ENCODE measurements at places on chromosomes 1 and 21.
A peak's percentile ranks its signal among the peaks of the same experiment; 100 is the strongest.

GRCh38 chr1:223109581-223110026, 33.4 kb downstream of the TLR5 start:
- no peak for DNase-seq

GRCh38 chr1:155892796-155893195, 18.4 kb downstream of the RIT1 start:
- DNase-seq, result no peak

- no peak for DNase-seq
These were observed 490.8 kb upstream of the ADGRL4 start for GRCh38 chr1:79497193-79497773.

GRCh38 chr1:29657816-29658215, 421.5 kb downstream of the PTPRU start:
- no peak for DNase-seq

DNA sequence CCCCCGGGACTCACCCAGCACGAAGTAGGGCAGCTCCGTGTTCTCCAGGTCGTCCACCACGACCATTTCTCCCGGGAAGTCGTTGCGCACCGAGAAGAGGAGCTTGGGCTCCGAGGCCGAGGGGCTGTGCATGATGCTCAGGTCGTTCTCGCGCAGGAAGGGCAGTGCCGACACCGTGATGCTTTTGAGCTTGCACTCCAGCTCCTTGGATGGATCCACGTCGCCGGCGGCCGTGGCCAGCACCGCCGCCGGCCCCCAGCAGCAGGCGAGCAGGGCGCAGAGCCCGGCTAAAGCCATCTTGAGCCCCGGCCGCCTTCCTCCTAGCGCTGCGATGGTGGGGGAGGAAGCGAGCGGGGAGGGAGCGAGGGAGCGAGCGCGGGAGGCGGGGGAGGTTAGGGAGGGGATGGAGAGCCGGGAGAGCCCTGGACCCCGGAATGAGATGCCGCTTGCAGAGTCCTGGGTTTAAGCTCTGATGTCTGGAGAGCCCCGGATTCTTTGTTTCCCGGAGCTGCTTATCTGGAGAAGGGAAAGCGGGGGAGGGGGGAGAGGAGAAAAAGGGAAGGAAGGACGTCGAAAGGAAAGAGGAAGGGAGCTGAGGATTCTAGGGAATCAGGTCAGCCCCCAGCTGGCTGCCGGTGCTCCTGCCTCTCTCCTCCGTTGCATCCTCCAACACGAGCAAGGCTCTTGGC, at the start of gene ASTN1:
ASTN1 (minus strand) TSS at position 333 of the 689 bp plus-strand sequence; CDS start at position 297, 36 bp downstream.
- no peak for DNase-seq

DNA sequence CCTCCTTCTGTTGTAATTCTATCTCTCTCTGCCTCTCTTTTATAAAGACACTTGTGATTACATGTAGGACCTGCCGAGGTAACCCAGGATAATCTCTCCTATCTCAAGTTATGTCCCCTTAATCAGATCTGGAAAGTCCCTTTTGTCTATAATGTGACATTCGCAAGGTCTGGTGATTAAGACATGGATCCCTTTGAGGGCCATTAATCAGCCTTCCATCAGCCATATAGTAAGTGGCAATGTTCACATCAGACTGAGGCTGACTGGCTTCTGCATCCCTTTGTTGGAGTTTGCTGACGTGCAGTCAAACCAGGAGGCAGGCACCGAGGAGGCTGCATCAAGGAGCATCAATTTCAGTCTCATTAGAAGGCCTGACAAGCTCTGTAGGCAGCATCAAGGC, 209.6 kb downstream of the BACH1 start:
- no peak for DNase-seq

DNA sequence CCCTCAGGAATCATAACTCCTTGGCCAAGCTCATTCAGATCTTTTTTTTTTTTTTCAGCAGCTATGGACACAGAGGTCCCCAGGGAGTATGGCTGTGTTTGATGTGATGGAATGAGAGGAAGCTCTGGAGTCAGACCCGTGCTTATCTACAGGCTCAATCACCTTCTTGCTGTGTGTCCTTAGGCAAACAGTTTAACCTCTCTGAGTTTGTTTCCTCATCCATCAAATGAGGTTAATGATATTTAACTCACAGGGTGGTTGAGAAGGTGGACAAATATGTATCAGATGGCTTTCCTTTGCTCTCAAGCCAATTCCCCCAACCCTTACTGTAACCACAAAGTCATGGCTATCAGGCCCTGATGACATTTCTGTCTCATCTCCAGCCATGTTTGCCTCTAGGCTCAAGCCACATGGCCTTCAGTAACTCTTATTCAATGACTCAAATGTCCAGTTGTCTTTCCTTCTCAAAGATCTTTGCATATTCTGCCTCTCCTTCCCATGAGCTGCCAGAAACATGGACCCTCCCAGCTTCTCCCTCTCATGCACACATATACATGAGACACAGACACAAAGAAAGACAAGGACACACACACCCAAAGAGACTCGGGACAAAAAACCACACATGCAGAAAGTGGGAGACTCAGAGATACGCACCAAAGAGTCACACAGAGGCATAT, 303.5 kb upstream of the KAZN start:
- DNase-seq, result no peak

DNA sequence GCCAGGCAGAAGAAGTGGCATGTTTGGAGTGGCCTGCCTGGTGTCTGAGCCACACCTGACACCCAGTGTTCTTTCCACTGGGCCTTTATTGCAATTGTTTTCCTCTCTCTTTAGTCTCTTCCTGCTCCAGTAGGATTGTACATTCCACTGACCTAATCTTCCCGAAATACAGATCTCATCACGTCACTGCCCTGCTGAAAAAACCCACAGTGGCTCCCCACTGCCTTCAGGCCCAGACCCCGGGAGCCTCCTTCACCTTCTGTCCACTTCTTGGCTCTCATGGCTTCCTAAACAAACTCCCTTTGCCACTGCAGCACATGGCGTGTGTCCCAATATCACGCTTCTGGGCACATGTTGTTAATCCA, 25.3 kb upstream of the ATP5PO start:
- no peak for DNase-seq

DNA sequence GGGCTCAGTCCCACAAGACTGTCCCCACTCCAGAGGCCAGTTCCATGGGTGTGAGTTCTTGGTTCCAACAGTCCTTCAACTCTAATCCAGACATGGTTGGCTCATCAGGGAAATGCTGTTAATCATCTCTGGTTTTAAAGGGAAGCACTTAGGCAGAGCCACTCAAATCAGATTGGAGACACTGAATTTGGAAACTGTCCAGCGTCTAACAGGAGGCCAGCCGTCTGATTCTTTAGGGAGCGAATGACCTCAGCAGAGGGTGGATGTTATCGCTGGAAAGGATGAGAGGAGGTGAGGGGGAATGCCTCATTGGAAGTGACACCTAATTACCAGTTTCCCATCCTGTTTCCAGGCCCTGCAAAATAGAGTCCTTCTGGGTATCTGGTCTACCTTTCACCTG, 22.8 kb upstream of the LRRC38 start:
- DNase-seq, result no peak

GRCh38 chr1:54017979-54018378, at the start of gene LDLRAD1:
LDLRAD1 (minus strand) TSS chr1:54018186; CDS start chr1:54018112, 74 bp downstream.
- no peak for DNase-seq

DNA sequence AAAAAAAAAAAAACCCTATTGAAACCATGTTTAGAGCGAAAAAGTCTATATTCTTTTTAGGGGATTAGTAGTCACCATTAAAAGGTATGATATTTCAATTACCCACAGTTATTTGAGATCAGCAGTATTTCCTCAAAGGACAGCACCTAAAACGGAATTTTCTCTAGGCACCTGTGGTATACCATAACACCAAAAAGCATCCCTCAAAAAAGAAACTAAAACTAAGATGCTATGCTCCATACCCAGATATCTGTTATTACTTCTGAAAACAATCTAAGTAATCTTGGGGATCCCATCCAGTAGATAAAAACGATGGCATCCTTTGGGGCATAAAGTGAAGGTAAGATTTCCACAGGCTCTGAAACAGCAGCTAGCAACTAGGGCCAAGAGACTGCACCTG, 89.0 kb downstream of the RERE start:
- no peak for DNase-seq

DNA sequence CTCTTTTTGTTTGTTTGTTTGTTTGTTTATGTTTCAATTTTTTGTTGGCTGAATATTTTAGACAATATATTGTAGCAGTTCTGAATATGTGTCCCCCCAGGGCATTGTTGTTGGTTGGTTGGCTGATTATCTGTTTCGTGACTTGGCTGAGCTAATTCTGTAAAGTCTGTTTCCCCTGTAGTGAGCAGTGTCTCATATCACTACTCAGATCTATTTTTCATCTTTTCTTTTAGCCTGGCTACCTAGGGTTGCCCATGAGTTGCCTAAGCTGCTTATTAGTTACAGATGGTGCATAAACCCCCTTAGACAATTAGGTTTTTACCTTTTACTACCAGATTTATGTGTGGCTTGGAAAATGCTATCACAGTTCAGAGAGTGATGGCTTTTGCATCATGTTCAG, 32.3 kb downstream of the CFAP57 start:
- no peak for DNase-seq

DNA sequence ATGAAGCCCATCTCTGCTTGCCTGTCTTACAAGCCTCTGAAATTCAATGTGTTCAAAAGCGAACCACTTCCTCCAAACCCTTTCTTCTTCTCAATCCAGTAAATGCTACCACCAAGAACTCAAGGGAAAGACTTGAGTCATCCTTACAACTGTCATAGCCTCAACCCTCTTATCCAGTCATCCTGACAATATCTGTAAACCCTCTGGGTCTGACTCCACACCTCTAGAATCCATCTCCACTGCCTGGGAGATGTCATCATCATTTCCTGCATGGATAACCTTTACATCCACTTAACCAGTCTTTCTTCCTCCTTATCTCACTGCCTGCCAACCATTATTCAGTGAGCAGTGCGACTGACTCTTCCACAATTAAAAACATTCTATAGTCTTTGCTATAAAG, 441.1 kb downstream of the SETD4 start:
- DNase-seq, result no peak

DNA sequence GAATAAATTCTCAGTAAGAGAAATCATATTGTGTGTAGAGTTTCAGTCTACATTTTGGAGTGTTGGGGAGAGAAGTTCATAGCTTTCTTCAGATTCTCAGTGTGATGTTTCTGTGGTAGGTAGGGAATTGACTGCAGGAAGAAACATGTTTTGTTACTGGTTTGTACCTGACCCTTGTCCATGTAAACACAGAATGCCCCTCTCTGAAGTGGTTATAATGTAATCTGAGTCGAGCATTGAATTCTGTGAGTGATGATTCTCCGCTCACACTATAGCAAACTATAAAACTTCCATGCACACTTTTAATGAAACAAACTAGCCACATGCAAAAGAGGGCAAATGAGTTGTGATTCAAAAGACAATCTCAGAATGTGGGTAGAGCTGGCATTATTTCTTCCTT, 433.2 kb downstream of the USP25 start:
- DNase-seq, result no peak

GRCh38 chr1:183323849-183324683, 94.1 kb downstream of the NMNAT2 start:
- no peak for DNase-seq

DNA sequence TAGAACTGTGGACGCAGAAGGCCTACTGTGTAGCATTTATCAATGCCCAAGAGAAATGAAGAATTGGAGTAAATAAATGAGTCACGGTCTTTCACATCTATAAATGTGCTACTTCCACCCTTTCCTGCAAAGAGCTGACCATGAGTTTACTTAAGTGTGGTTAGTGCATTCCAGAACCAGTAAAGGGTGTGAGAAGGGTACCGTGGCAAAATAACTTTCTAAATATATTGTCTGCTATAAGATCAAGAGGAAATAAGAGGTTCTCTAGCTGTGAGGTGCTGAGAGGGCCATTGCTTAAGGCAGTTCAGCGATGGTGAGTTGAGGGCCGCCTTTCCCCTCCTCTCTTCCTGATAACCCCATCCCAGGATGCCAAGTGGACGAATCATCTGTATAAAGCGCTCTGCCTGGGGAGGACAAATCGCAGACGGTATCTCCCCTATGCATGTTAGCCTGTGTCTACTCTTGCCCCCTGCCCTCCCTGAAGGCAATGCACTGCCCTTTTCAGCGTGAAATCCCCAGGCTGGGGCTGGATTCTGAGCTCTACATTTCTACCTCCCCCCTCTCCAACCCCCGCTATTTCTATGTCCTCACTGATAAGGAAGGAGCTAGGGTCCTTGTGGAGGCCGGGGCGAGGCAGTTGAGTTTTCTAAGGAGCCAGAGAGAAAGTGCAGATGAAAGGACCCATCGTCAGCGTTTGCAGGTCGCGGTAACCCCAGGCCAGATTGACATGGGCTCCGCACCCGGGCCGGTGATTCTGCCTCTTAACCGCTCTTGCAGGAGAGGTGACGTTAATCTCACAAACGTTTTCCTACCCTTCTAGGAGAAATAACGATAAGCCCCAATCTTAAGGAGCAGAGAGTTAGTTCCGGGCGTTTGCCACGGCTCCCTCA, 1.5 kb upstream of the NCAM2 start:
- DNase-seq, result peak; percentile 22

DNA sequence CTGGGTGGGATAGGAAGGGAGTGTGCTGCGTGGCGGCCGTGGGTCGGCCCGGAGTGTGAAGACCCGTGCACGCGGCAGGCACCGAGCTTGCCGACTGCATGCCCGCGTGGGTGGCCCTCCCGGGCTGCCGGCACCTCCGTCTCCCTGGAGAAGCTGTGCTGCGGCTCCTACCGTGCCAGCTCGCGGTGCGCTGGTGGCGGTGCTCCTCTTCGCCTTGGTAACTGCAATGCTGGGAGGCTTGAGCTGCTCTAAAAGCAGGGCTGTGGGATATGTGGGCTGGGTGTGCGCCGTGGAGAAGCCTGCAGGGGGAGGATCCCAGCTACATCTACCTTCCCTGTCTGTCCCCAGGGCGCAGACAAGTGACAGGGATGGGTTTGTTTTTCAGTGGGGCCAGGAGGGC, 2.4 kb downstream of the GABRD start:
- DNase-seq, result no peak

DNA sequence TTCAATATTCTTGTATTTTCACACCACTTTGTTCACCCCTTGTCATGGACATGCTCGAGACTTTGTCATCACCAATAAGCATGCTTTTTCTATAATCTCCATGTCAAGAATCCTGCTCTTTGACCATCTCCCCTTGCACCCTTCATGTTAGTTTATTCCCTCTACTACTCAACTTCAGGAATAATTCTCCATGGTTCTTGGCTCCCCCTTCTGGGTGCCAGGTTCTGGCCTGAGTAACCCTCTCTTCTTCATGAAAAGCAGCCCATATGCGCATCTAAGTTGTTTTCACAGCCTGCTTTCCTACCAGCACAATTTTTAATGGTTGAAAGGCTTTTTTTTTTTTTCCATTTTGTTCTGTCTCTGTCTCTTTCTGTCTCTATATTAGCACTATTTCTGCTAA, 160.7 kb downstream of the LEPR start:
- no peak for DNase-seq

GRCh38 chr1:166122873-166123466, 43.8 kb downstream of the FAM78B start:
- DNase-seq, result no peak

GRCh38 chr1:3555131-3555920, 56.0 kb downstream of the MEGF6 start:
- DNase-seq, result no peak

GRCh38 chr1:241266121-241266520, 90.9 kb downstream of the RGS7 start:
- DNase-seq, result no peak

GRCh38 chr1:27878039-27878438, 5.7 kb downstream of the THEMIS2 start:
- peak; percentile 47 for DNase-seq

Measured in activated naive CD8-positive, alpha-beta T cell treated with anti-CD3 and anti-CD28 coated beads, Interleukin-2, amount 10 ng/mL, durations not matched to agents 7 days and 5 days (primary cell).